ENCODE measurements at places on chromosomes 5 and 9. TPM values are rescaled to one million over a fixed set of nuclear protein-coding genes. Genes with fewer than 3 reads are reported as not detected.

DNA sequence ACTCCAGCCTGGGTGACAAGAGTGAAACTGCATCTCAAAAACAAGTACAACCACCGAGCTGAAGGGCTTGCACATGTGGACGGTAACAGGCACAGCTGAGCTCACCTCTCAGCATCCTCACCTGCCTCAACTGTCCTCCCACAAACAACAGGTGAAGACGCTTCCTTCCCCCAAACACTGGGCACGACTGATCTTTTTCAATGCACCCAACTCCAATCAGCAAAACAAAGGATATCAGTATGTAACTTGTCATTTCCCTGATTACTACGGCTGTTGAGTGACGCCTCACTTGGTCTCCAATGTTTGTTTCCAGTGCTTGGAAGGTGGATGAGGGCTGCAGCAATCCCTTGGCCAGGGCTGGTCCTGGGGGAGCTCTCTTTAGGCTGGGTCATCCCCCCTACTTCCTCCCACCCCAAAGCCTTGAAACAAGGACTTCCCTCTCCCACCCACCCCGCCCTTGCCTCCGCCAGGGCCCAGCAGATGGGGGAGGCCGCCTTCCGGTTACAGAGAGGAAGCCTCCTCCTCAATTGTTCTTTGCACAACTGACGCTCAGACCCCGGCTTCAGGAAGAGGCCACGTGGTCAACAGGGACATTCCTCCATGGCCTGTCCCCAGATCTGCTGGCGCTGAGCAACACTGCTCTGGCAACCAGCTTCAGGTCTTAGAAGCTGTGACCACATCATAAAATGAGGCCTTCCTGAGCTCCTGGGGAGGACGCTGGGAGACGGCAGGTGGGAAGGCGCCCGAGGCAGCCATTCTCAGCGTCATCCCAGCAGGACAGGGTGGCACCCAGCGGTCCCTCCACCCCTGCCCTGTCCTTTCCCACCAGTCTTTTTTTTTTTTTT lies 5.9 kb downstream of the FAM78A start:
- no peak for DNase-seq

- DNase-seq: no peak
Observed at GRCh38 chr9:117696154-117696553, 8.0 kb upstream of the TLR4 start.

DNA sequence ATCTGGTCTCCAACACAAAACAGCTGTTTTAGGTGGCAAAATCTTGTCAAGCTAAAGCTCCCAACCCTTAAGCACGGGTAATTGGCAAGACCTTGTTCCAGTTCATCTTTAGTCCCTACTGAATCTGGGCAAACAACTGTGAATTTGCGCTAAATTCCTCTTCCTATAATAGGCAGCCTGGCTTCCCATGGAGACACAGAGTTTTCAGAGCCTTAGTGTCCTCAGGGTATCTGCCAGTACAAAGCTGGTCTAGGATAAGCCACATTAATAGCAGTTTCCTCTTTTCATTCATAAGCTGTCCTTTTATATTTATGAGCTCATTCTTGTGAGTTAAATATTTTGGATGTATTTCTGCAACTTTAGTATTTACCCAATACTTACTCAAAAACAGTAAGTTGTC lies 59.5 kb downstream of the FGF10 start:
- DNase-seq: no peak

DNA sequence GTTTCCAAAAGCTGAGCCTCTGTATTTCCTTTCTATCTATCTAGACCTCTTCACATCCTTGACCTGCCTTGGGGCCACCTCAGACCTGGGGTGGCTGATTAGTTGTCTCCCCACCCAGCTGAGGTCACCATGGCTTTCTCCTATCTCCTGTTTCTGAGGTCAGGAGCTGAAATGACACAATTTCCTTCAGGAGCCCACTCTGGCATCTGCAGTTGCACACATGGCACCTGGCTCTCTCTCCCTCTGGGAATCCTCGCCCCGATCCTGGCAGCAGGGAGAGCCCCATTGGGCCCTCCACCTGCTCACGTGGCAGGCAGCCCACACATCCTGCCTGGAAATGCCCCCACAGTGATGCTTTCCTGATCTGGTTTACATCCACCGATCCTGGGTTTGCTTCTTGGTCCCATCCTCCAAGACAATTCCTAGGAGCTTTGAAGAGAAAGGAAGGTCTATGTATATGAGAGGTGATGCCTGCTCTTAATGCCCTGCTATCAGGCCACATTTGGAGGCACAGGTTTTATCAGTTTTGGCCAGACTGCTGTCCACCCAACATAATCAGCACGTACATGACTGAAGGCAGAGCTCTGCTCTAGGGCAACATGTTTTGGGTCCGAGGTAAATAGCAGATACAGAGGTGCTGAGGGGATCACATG lies 53.7 kb downstream of the MARCHF3 start:
- peak; percentile 26 for DNase-seq

GRCh38 chr5:6737043-6737941 lies 24.1 kb downstream of the TENT4A start:
- no peak for DNase-seq

DNA sequence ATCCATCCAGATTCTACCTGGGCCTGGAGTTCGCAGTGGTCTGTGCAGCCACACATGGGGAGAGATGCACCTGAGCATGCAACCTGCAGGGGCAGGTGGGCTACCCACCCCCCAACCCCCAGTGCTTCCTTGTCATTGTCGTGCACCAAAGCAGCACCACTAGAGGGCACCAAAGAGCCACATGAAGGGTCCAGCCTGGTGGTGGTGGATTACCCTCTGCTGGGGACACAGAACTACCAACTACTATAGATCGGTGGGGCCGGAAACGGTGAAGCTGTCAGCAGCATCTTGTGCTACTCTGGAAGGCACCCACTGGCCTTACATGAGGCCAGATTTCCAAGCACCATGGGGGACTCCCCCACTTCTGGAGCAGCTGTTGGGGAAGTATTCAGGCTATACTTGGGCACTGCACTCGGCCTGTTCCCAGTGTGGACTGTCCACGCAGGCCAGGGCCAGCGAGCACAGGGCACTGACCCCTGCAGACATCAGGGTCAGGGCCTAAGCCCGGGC lies 60.2 kb upstream of the TBC1D2 start:
- DNase-seq: peak; percentile 84

DNA sequence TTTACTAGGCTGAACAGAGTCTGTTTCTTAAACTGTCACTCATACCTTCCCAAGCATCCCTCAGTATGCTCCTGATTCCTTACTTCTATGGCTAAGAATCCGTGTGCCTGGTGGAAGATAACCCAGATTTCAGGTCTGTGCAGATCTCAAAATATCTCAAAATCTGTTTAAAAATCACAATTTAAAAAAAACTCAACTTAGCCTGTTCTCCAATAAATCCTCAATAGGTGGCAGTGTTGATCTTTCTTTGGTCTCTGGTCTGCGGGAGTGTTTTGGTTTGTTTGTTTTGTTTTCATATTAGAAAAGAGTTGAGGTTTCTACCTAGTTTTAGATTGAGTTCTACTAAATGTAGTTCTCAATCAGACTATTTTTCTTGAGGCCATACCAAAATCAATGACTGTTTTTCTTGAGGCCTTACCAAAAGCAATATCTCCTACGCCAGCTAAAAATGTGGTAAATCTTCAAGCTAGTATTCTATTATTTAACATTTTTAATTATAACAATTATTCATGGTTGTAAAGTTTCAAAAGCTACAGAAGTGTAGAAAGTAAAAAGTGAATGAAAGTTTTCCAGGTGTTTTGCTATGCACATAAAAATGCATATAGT lies 57.9 kb downstream of the TGFBR1 start:
- peak; percentile 54 for DNase-seq

The GOLGA1 gene
- 15.3 TPM for total RNA-seq

The ADAMTS19 gene
- total RNA-seq: not detected
